ENCODE measurements at places on chromosomes 3 and 15.

GRCh38 chr3:123163141-123163540, 38.6 kb upstream of the SEC22A start:
- DNase-seq = no peak
- H3K4me1 ChIP-seq = no peaks in the 10 kb centered on the region
- H3K27ac ChIP-seq = no peak overlapping the region
- no peaks in the 10 kb centered on the region for H3K36me3 ChIP-seq

- no peak overlapping the region for H3K4me3 ChIP-seq
- no peaks in the 10 kb centered on the region for H3K4me1 ChIP-seq
- H3K36me3 ChIP-seq = no peaks in the 10 kb centered on the region
- DNase-seq = no peak
- H3K27me3 ChIP-seq = peaks cover 2% of the 10 kb centered on the region
Observed at GRCh38 chr15:79197285-79197684, 85.2 kb upstream of the ANKRD34C start.

- H3K27ac ChIP-seq = no peak overlapping the region
- no peak for DNase-seq
- no peaks in the 10 kb centered on the region for H3K4me1 ChIP-seq
- no peaks in the 10 kb centered on the region for H3K27me3 ChIP-seq
- no peak overlapping the region for H3K4me3 ChIP-seq
Observed at GRCh38 chr15:62094388-62094787, 27.6 kb downstream of the C2CD4A start.

DNA sequence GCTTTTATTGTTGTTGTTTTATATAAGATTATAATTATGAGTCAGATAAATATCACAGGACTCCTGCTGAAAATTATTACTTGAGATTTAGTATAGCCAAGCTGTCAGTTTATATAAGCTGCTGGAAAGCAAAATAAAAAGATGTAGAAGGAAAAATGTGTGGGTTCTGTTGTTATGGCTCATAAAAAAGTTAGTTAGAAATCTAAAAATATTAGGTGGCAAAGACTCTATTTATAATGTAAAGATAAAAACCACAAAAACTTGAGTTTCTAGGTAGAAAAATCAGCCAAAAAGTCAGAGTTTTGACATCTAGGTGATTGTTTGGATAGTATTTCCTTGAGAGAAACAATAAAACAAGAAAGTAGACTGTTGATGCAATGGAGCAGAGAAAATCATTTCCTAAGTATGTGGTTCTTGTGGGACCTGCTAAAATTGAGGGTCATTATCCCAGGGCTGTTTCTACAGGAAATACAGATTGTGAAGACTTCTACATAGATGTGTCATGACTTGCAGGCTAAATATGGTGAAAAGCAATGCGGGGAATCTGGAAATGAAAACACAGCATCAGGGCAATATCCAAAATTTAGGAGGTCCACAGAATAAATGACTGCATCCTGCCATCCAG, 1109.6 kb upstream of the CADM2 start:
- H3K27me3 ChIP-seq = no peaks in the 10 kb centered on the region
- H3K36me3 ChIP-seq = no peaks in the 10 kb centered on the region
- no peaks in the 10 kb centered on the region for H3K4me1 ChIP-seq
- H3K27ac ChIP-seq = no peak overlapping the region

- no peaks in the 10 kb centered on the region for H3K27me3 ChIP-seq
- DNase-seq = no peak
- H3K4me3 ChIP-seq = no peak overlapping the region
- H3K36me3 ChIP-seq = no peaks in the 10 kb centered on the region
Observed at GRCh38 chr3:178155521-178155920, 380.7 kb upstream of the KCNMB2 start.

GRCh38 chr15:65920825-65921309, 51.6 kb downstream of the RAB11A start:
- DNase-seq = no peak
- no peaks in the 10 kb centered on the region for H3K4me1 ChIP-seq
- H3K36me3 ChIP-seq = no peaks in the 10 kb centered on the region
- no peak overlapping the region for H3K27ac ChIP-seq
- no peak overlapping the region for H3K4me3 ChIP-seq
- no peaks in the 10 kb centered on the region for H3K27me3 ChIP-seq

- no peak overlapping the region for H3K4me3 ChIP-seq
- H3K4me1 ChIP-seq = no peaks in the 10 kb centered on the region
- no peaks in the 10 kb centered on the region for H3K27me3 ChIP-seq
- no peak for DNase-seq
- no peak overlapping the region for H3K27ac ChIP-seq
Observed at GRCh38 chr3:155281912-155282311, 11.6 kb downstream of the STRIT1 start.

DNA sequence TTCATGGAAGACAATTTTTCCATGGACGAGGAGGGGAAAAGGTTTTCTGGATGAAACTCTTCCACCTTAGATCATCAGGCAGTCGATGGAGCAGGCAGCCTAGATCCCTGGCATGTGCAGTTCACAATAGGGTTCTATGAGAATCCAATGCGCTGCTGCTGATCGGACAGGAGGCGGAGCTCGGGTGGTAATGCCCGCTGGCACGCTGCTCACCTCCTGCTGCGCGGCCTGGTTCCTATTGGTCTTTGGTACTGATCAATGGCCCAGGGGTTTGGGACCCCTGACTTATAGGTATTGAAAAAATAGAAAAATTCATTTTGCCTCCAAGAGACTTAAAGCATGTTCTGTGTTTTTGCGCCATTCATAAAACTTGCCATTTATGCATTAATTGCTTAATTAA, 793.9 kb upstream of the NR2F2 start:
- H3K4me1 ChIP-seq = no peaks in the 10 kb centered on the region
- no peaks in the 10 kb centered on the region for H3K36me3 ChIP-seq
- no peak overlapping the region for H3K27ac ChIP-seq
- H3K27me3 ChIP-seq = peaks cover 2% of the 10 kb centered on the region

GRCh38 chr3:45771831-45772230, 24.5 kb downstream of the SLC6A20 start:
- H3K4me1 ChIP-seq = no peaks in the 10 kb centered on the region
- H3K4me3 ChIP-seq = no peak overlapping the region
- DNase-seq = no peak
- peaks cover 18% of the 10 kb centered on the region for H3K27me3 ChIP-seq
- H3K36me3 ChIP-seq = no peaks in the 10 kb centered on the region

DNA sequence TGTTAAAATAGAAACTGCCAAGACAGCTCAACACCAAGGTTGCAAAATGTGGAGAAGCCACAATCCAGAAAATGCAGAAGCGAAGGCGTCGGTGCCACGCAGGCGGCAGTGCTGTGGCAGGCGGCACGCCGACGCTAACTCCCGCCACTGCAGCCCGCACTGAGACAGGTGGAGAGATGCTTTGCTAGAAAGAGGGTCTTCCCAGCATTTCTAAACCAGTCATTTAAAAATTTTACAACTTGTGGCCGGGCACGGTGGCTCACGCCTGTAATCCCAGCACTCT, 23.2 kb downstream of the CYFIP1 start:
- no peaks in the 10 kb centered on the region for H3K4me1 ChIP-seq
- no peaks in the 10 kb centered on the region for H3K27me3 ChIP-seq
- DNase-seq = no peak
- H3K36me3 ChIP-seq = no peaks in the 10 kb centered on the region
- no peak overlapping the region for H3K27ac ChIP-seq

- no peaks in the 10 kb centered on the region for H3K4me1 ChIP-seq
- no peak overlapping the region for H3K4me3 ChIP-seq
- H3K27ac ChIP-seq = no peak overlapping the region
- DNase-seq = peak; percentile 24
- H3K27me3 ChIP-seq = no peaks in the 10 kb centered on the region
Observed at GRCh38 chr3:179929091-179929529, 107.6 kb downstream of the PEX5L start.

DNA sequence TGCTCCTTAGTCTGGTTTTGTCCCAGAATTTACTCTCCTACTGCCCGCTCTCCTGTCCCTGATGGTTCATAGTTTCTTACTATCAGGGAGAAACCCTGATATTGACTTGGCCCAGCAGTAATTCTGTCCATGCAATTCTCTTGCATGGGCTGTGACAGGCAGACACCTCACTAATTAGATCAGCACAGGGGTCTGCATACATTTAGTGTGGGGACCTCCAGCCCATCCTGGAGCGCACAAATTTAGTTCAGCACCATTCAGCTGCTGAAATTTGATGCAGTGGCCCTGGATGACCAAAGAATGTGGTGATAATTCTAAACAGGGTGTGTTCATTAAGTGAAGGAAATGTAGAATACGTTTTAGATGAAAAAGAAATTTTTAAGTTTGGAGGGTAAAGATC, 555.5 kb upstream of the TBL1XR1 start:
- no peaks in the 10 kb centered on the region for H3K27me3 ChIP-seq
- no peak overlapping the region for H3K27ac ChIP-seq

GRCh38 chr3:151290673-151291072, 12.3 kb upstream of the P2RY14 start:
- H3K4me1 ChIP-seq = no peaks in the 10 kb centered on the region
- no peaks in the 10 kb centered on the region for H3K27me3 ChIP-seq
- H3K27ac ChIP-seq = no peak overlapping the region
- H3K4me3 ChIP-seq = no peak overlapping the region

Measured in T-cell (primary cell).